T-helper 1 cell (primary cell): ENCODE measurements at places on chromosomes 2 and 18.

DNA sequence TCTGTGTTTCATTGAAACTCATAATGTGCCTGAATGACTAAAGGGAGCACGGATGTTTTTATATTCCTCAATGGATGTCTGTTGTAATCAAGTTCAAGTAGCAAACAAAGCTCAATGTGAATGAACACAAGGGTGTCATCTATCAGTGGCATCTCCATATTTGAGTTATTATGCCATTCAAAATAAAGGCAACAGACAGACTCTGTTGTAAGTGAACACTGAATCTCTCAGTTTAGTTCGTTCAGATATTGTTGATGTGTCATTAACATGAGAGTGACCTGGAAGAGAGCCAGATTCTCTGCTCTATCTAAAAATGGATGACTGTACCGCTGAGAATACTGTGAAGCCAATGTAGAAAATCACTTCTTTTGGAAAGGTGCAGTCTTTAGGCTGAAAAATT, 118.7 kb downstream of the NUP35 start:
- no peak for DNase-seq

DNA sequence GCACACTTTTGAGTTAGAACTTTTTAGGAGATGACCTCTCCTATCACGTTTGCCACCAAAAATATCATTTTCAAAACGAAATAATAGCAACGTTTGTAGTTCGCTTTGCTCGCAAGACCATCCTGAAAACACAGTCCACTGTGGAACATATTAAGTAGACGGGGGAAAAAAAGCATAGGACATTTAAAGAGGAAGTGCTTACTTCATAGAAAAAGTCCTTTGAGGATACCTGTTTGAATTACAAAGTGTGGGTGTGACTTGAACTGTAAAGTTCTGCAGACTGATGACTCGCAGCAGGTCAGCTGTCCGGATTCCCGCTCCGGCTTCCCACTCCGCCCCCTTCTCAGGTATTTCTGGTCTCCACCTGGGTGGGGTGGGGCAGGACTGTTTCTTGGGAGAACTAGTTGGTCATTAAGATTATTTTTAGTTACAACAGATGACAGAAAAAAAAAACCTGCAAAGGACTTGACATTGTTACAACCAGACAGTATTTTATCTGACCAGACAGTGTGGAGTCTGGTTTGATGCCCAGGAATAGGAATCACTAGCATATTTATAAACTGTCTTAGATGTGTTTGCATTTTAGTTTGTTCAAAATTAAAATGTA, 13.3 kb downstream of the CNOT11 start:
- DNase-seq, result no peak

- DNase-seq, result no peak
These were observed 1201.8 kb upstream of the CDH2 start for GRCh38 chr18:29378651-29379136.

DNA sequence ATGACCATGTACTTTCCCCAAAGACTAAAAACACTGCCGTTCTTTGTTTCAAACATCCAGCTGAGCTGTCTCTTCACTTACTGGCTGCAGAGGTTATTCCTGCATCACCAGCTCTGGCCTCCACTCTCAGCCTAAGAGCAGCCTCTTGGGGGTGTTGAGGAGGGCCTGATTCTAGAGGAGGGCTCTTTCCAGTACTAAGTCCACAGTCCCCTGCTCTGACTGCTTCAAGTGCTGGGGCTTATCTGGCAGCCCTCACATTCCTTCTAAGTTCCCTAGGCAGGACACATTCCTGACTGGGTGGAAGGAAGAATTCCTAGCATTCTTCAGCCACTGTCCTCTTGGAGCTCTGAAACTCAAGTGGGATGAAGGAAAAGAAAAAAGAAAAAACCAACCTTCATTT, 32.9 kb upstream of the EHBP1 start:
- no peak for DNase-seq

GRCh38 chr2:133940134-133940533, 313.7 kb upstream of the MGAT5 start:
- no peak for DNase-seq

DNA sequence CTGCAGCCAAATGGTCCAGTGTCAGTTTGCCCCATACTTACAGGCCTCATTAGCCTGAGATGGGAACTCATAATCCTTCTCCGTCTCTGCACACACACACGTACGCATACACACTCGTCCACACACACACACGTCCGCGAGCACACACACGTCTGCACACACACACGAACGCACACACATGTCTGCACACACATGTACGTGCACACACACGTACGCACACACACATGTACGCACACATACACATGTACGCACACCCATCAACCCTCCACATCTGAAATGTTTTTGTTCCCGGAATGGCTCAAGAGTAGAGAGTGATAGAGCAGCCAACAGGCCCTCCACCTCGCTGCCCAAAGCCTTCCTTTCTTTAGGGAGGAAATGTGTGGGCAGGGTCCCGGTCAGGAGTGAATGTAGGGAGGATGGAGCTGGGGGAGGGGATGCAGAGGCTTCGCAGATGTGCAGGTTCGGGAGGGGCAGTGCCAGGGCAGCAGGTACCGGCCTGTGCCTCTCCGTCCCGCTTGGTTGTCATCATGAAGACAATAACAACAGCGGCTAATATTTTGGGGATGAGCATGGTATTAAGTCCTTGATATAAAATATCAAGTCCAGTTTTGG, 52.7 kb downstream of the PTGR3 start:
- DNase-seq, result no peak

DNA sequence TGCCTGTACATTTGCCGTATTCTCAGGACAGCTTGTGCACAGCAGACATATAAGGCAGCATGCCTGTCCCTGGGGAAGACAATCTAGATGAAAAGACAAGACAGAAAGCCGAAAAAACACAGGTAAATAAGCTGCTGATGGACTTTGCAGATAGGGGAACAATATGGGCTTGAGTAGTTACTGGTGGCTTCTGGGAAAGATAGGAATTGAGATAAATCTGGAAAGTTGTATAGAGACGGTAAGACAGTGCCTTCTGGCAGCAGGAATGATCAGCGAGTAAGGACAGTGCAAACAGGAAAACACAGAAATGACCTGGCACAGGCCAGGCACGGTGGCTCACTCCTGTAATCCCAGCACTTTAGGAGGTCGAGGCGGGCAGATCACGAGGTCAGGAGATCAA, 70.2 kb downstream of the FAM124B start:
- no peak for DNase-seq

- DNase-seq, result no peak
These were observed 571.2 kb downstream of the ZEB2 start for GRCh38 chr2:143948710-143949109.

- DNase-seq, result no peak
These were observed 72.3 kb downstream of the ABCA12 start for GRCh38 chr2:215066124-215066523.

DNA sequence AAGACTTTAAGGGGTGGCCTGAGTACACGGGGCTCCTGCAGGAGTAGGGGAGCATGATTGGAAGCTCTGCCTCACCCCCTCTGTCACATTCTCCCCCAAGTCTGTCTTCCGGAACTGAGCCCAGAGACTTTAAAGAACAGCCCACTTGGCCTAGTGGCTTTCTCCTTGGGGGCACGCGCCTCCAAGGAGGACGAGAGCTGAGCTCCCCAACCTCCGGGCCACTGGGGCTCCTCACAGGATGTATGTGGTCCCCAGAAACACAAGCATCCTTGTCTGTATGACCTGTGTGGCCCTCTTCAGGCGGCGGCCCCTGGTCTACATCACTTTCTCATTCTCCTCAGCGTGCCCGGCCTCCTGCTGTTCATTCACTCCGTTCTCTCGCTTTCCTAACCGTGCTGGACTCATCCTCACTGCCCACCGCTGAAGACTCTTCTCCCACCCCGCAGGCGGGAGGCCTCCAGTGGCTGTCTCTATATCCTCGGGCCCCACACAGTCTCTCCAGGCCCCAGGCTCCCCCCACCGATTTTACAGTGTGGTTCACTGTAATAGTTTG, 23.7 kb downstream of the KCNF1 start:
- DNase-seq, result no peak

DNA sequence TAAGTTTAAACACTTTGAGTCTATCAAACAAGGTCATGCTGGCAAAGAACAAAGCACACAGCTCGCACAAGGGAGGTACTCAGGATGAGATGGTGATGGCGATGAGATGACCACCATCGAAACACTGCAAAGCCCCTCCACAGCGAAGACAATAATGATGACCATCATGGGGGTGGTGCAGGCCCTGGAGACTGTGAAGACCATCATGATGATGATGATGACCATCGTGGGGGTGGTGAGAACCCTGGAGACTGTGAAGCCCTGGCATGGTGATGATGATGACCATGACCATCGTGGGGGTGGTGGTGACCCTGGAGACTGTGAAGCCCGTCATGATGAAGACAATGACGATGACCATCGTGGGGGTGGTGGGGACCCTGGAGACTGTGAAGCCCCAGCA, 81.6 kb upstream of the SALL3 start:
- no peak for DNase-seq

DNA sequence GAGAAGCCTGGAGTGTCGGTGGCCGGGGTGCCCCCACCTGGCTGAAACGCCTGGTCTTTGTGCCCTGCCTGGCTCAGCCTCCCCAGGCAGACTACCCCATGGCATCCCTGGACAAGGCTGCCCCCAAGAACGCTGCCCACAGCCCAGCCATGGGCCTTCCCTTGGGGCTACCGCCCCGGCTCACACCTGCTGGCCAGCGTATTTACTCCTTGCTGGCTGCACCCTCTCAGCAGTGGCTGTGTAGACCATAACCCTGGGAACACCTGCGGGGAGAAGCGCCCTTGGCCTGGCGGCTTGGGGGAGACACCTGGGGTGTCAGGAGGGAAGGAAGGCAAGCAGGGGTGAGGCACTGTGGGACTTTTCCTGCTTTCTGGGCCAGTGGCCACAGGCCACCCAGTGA, 17.3 kb downstream of the CAPN10 start:
- DNase-seq, result no peak

DNA sequence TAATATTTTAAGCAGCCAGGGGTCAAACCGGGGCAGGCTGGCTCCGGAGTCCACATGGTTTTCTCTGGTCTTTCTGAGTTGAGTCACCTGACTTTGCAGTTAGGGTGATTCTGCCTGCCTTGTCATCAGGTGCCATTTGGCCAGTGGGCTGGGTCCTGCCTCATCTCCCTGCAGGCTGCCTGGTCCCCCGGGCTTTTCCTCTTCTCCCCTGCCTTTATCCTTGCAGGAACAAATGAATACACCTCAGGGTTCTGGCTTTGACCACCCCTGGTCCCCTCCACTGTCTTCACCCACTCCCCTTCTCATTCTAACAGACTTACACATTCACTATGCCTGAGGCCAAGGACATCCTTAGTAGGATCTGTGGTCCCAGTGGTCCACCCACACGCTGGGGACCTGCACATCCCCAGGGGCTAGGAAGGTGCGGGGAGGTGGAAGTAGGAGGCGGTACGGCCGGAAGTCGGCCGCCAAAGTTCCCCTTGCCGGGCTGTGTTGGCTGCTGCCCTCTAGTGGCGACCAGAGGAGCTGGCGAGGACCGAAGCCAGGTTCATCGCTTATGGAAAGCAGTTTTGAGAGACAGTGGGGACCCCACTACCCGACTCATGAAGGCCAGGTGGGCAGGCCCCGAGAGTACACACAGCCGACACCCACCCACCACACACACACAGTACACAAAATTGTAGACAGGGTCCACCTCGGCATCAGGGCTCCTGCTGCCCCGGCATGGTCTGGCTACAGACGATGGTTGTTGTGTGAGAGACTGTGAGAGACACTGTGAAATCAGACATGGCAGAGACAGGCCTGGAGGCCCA, 6.3 kb upstream of the TEX261 start:
- DNase-seq, result peak; percentile 71

GRCh38 chr18:28123401-28124030, 53.4 kb downstream of the CDH2 start:
- DNase-seq, result no peak
